ENCODE measurements at places on chromosomes 1 and 21.
A peak's percentile ranks its signal among the peaks of the same experiment; 100 is the strongest.

- no peak for DNase-seq
Measured at GRCh38 chr1:230301822-230302221, 124.3 kb downstream of the PGBD5 start.

DNA sequence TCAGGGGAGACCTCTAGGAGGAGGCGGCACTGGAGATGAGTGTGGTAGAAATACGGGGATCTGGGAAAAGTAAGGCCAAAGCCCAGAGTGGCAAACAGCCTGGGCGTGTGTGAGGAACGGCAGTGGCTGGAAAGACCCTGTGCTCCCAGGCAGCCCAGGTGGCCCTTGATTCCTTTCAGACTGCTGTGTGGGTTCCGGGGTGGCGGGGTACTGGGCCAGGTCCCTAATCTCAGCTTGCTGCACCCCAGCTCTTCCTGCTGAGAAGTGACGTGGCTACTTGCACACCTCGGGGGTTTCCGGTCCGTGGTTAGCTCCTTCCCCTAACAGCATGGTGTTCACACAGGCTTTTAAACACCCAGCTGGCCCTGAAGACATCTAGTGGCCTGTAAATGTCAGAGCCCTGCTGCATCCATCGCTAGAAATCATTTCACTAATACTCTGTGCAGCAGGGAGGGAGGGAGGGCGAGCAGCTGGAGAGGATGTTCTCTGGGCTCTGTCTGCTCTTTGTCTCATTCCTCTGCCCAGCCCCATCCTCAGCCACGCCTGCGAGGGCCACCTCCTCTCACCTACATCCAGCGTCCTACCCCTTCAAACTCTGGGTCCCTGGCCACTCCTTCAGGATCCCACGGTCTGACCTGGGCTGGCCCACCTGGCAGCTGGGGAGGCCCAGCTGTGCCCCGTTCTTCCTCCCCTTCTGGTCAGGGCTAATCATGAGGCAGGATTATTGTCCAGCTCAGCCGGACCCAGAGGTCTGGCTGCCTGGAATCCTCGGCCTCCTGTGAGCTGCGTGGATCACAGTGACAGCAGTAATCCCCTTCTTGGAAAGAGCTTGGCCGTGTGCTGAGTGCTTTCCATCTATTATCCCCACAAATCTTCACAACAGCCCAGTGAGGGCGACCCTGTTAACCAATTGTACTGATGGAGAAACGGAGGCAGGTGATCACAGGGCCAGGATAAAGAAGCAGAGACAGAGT lies 7.2 kb downstream of the ZDHHC18 start:
- DNase-seq = peak; percentile 84

DNA sequence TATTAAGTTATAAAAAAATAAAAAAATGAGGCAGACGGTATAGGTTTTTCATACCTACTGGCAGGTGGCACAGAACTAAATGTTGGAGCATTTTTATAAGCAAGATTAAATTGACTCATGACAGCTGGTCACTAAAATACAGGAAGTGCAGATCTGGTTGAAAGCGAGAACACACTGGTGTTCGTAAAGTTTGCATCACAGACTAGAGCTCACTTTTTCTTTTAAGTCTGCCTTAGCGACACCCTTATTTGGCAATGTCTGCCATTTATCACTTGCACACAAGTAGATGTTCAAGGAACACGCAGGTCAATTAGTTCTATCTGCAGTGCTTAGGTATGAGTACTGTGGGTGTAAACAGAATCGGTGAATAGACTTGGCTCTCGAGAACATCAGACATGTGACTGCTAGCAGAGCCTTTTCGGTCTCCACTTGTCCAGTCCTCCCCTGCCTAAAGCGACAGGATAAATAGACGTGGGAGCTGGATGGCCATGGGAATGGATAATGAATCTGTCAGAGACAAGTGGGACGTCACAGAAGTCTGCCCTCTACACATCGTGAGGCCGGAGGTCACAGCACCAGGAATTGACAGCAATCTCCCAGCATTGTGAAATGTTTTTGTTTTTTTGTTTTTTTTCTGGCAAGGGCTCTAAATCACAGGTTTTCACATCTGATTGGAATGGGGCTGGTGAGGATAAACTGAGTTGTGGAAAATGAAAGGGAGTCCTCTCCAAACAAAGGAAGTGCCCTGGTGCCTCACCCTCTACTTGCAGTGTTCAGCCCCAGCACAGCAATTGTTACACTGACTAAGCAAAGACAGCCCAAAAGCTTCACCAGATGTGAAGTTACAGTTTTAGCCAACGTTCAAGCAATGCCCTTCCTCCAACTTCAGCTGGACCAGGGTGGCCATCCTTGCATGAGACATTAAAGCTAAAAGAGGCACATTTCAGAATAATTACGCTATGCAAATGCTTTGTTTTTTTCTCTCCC lies 248.9 kb downstream of the NTNG1 start:
- DNase-seq = no peak

DNA sequence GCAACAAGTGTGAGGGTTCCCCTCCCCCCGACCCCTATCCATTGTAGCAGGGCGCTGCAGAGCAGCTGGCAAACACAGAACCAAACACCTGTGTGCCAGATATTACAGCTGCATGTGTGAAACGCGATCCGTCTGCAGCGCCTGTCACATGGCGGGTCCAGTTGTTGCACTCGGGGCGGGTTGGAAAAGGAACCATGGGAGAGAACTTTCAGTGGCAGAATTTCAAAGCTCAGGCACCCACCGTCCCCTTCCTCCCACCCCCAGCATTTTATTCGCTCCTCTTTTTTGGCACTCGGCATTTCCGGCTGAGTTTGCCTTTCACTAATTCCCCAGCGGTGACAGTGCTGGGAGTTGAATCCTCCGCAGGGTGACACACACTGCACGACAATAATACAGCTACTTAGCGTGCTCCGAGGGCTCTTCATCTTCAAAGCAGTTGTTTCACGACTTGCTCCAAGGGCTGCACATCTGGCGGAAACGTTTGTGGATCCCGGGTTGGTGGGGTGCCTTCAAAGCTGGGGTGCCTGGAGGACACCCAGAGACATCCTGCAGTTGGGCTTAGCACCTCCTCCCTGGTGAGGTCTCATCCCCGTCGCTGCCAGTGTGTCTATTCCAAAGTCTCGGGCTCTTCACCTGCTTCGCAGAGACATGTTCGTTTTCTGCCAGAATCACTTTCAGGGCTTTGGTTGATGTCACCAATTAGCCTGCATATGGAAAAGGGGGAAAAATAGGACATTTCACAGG lies 180.7 kb downstream of the ZBTB18 start:
- DNase-seq = no peak

DNA sequence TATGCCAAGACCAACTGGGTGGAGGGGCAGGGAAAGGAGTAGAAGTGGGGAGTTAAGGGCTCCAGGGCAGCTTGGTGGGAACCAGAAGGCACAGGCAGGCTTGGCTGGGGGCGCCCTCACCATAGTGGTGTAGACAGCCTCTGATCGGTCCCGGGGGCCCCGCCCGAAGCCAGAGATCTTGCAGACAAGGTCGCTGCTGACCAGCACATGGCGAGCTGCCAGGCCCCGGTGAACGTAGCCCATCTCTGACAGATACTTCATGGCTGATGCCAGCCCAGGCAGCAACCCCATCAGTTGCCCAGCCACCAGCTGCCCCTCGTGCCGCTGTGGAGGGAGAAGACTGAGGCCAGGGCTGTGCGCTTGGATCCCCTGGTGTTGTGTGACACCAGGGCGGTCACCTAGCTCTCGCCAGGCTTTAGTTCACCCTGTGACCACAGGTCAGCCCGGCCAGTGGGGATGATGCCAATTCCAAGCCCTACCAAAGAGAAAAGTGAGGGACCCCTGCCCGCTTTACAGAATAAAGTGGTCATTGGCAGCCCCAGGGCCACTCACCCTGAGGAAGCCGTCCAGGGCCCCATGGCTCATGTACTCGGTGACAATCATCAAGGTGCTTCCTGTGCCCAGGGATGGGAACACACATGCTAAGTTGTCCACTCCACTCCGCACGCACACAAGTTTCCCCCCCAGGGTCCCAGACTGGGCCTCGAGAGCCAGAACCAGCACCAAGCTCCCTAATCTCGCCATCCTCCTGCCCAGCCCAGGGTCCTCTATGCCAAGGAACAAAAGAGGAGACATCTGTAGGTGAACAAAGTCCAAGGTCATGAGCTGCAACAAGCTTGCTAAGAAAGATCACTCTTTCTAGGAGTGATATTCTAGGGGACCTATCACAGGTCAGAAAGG lies 28.2 kb downstream of the CDCA8 start:
- no peak for DNase-seq

GRCh38 chr21:44618504-44618903 lies 6.6 kb downstream of the KRTAP10-8 start:
- no peak for DNase-seq

DNA sequence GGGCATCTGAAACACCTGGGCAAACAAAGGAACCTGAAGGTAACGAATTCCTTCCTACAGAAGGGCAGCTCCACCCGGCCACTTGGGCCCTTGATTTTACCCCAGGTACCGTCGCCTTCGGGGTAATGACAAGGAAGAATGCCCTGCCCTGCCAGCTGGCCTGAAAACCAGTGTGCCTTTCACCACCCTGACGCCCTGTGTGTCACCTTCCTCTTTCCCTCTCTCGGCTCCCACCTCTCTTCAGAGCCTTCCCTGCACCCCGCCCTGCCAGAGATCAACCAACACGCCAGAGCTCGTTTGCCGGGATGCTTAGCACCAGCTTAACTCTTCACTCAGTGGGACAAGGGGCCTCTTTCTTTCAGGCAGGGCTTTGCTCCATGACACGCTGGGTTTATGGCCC lies 86.0 kb downstream of the SIM2 start:
- DNase-seq = no peak

DNA sequence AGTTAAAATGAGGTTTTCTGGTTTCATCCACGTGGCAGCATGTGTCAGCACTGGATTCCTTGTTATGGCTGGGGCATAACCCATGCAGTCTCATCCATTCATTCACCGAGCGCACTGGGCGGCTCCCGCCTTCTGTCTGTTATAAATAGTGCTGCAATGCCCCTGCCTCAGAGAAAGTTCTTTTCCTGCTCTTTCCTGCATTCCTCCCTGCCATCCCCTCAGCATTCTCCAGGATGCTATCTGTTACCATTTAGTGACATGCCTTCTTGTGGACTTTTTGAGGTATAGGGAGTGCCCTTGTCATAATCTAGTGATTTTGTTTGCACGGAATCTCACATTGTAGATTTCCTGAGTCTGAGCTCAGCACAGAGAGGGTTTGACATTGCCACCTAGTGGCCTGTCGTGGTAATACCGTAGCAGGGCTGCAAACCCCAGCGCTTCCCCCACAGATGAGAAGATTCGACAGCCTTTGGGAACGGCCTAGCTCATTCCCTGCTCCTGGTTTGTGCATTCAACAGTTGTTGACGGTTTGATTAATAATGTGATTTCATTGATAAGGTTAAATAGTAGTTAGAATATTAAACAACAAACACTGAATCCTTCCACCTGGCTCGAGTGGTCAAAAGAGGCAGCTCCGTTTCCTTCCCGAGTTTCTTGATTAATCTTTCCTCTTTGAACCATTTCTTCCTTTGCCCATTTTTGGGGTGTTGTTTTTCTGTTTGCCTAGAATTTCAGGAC lies 46.3 kb downstream of the UMODL1 start:
- DNase-seq = peak; percentile 80

- no peak for DNase-seq
Measured at GRCh38 chr1:30427545-30427944, 295.8 kb downstream of the MATN1 start.

- DNase-seq = no peak
Measured at GRCh38 chr21:27954543-27955165, 987.8 kb upstream of the ADAMTS5 start.

- DNase-seq = no peak
Measured at GRCh38 chr1:185843986-185844385, 109.8 kb downstream of the HMCN1 start.

- DNase-seq = peak; percentile 65
Measured at GRCh38 chr1:1157426-1157913, 16.2 kb upstream of the TTLL10 start.

DNA sequence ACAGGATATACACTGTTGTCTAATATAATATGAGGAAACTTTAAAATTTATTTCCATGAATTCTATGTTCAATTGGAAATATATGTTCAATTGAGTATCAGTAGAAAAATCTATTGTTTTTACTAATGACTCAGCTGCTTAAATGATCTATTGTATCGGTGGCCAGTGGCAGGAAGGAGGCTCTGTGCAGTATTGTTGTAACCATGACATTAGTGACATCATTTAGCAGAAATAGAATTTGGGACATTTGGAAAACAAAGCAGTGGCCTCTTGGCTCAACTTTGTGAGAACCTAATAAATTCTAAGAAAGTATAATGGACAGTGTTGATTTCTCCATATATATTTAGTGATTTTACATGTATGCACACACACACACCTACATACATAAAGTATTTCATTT lies 257.4 kb downstream of the PDE4B start:
- DNase-seq = no peak

- peak; percentile 30 for DNase-seq
Measured at GRCh38 chr1:25698252-25698651, 81.7 kb downstream of the MAN1C1 start.

DNA sequence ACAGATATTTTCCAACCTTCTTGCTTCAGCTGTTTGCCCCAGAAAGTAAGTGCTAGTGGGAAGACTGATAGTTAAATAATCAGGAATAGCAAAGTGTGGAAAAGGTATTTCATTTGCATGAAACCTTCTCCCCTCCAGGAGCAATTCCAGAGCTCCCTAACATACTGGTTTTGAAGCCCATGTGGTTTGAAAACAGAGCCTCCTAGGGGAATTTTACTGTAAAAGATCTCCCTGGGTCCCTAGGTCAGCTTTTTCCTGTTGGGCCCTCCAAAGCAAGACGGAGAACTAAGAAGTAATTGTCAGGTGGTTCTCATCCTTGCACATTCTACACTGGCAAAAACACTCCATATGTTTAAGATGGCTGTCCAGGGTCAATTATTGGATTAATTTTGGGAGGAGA lies 218.7 kb upstream of the FOXD3 start:
- DNase-seq = no peak

GRCh38 chr1:152410028-152410427 lies 4.0 kb downstream of the CRNN start:
- DNase-seq = no peak

GRCh38 chr1:214645712-214646111 lies 42.7 kb downstream of the CENPF start:
- DNase-seq = no peak

DNA sequence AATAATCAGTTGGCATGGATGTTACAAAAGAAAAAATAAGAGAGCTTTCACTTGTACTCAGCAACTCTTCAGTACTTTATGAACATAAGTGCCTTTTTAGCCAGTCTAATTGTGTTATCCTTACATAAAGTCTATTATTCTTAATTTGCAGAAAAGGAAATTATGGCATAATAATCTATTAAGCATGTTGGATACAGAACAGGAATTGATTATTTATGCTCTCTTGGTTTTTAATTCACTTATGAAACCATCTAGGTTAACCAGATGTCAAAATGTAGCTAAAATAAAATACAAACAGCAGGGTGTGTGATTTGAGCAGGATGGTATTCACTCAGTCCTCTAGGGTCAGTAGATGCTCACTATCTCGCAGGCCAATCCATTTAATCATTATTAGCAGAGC lies 79.7 kb downstream of the PLPPR5 start:
- no peak for DNase-seq
